ENCODE measurements at places on chromosomes 7 and 10.

- DNase-seq, result no peak
These were observed 21.5 kb upstream of the TARP start for GRCh38 chr7:38294926-38295325.

GRCh38 chr7:7524121-7524520 lies 11.6 kb downstream of the COL28A1 start:
- no peak for DNase-seq

DNA sequence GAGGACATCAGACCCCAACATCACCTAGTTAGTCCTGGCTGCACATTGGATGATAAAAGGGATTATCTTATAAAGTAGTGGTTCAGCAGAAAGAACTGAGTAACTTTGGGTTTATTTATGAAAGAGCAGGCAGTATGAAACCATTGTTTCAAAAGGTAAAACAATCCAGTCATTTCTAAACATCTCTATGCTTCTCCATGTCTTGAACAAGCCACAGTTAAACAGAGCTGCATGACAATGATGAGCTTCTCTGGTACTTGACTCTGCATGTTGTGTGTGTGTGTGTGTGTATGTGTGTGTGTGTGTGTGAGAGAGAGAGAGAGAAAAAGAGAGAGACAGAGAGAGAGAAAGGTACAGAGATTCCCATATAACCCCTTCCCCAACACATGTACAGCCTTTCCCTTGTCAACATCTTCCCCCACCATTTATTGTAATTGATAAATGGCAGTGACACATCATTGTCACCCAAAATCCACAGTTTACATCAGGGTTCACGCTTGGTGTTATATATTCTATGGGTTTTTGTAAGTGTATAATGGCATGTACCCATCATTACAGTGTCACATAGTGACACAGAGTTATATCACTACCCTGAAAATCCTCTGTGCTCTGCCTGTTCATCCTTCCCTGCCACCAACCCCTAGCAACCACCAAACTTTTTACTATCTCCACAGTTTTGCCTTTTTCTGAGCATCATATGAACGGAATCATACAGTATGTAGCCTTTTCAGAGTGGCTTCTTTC lies 32.8 kb upstream of the SLC18A3 start:
- no peak for DNase-seq

DNA sequence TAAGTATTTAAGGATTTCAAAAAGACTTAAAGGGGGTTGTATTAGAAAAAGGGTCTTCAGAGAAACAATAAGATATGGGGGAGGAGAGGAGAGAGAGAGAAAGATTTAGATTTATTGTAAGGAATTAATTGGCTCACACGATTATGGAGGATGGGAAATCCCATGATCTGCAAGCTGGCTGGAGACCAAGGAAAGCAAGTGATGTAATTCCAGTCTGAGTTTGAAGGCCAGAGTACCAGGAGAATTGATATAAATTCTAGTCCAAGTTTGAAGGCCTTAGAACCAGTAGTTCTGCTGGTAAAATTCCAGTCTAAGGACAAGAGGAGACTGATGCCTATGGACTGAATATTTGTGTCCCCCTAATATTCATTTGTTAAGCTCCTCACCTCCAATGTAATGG lies 20.6 kb upstream of the SLC13A1 start:
- no peak for DNase-seq

- no peak for DNase-seq
These were observed 382.3 kb upstream of the MTPN start for GRCh38 chr7:136359333-136359903.

- peak; percentile 72 for DNase-seq
These were observed 819 bp downstream of the HYCC1 start for GRCh38 chr7:23012908-23013714.

DNA sequence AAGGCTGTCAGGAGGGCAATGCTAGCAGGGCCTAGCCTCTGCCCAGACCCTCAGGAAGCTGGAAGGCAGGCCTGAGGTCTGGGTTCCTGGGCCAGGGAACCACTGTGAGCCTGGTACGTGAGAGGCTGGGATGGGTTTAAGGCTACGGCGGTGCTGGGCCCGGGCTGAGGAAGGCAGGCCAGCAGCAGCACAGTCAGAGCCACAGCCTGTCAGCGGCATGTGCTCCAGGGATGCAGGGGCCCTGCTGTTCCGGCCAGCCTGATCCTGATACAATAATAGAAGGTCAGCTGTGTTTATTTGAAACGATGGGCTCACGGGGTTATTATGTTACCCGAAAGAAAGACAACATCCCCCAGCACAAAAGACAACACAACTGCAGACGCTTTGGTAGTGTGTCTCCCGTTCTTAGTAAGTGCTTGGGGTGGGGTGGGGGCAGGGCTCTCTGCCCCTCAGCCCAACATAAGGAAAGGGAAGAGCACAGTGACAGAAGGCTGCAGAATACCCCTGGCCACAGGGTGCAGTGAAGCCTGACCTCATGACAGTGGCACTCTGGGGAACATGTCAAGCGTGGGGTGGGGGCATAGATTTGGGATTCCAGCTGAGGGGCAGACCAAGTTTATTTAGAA lies 95.0 kb downstream of the COL13A1 start:
- DNase-seq, result no peak

DNA sequence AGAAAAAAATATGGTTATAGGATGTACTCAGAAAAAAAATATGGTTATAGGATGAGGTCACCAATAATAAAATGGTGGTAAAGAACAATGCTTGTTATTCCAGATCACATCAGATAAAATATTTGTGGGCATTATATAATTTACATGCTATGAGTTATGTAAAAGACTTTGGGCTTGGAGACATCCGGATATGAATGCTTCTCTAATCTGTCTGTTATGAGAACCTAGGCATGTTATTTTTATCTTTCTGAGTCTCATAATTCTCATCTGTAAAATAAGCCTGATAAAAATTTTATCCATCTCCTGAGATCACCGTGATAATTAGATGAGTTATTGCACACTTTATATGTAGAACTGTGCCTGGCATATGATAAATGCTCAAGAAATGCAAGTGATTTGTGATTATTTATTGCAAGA lies 37.8 kb downstream of the DKK1 start:
- no peak for DNase-seq

DNA sequence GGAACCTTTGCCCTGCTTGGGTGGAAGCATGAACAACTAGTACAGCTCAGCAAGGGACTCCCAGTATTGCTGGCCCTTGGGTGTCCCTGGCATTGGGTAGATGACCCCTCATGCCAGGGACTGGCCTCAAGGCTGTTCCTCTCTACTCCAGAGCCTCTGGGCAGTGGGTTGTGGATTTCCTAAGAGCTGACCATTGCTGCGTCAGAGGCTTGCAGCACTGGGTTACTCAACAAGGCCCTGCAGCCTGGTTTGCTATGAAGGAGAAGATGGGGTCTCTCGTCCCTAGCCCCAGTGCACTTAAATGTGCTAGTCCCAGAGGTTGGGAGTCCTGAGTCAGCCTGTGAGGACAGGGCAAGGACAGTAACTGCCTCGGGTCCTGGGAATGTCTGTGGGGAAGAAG lies 2.5 kb downstream of the VSIR start:
- DNase-seq, result no peak

DNA sequence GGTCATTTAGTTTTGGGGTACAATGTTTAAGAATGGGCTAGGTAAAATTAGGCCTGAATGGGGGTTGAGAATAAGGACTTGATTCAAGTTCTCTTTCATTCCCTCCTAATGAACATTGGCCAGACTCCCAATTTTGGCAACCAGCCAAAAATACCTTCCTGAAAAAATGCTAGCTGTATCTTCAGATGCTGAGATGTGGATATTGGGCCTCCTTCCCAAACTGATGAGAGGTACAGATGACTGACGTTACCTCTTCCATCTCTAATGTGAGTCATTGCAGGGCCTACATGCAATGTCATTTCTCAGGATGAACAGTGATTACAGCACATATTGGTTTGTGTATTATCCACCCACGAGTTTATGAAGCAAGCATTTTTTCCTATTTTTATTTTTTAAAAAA lies 151.6 kb downstream of the SND1 start:
- no peak for DNase-seq

GRCh38 chr10:128115356-128115755 lies 10.9 kb downstream of the MKI67 start:
- no peak for DNase-seq

All from ascending aorta (tissue), 2 donors.